GM12892 (cell line): ENCODE measurements at places on chromosomes 1 and 21.

DNA sequence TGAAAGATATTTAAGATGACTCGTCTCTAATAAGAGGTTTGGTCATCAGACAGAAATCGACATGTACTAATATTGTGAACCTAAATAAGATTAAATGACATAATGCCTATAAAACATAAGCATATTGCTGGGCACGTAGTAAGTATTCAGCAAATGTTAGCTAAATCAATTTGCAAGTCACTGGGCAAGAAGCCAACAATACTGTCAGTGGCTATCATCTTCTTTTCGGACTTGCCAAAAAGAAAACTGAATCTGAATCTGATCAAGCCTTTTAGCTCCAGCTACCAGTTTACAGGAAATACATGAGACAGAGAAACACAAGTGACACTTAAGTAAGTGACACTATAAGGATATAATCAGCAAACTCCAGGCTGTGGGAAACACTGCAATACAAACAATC lies 46.0 kb downstream of the RPL5 start:
- DNase-seq, result no peak

DNA sequence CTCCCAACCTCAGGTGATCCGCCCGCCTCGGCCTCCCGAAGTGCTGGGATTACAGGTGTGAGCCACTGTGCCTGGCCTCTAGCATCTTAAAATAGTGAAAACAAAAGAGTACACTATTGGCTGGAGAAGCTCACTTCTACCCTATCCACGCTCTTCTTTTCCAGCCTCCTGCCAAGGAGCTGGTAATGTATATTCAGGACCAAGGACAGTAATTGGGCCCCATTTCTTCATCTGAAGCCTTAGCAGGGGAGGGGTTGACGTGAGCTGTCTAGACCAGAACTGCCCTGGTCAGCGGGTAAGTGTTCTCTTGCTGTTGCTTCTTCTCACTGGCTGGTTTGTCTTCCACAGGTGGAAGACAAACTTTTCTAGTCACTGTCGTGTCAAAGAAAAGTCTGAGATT lies 70.2 kb downstream of the DNM3 start:
- DNase-seq, result no peak

DNA sequence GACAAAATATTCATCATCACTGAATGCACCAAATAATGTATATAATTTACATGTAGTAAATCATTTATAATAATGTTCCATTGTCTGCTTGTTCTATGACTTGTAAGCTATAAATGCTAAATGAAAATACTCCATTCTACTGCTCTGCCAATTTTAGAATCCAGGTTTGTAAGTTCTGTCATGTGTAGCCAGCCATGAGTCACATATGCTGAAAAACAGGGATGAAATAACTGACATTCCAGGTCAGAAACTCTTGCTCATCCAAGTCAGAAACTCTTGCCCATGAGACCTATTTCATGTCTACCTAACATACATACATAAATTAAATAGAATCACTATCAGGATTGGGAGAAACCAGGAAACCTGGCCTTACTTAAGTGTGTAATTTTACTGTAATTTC lies 95.6 kb downstream of the ASH1L start:
- no peak for DNase-seq

DNA sequence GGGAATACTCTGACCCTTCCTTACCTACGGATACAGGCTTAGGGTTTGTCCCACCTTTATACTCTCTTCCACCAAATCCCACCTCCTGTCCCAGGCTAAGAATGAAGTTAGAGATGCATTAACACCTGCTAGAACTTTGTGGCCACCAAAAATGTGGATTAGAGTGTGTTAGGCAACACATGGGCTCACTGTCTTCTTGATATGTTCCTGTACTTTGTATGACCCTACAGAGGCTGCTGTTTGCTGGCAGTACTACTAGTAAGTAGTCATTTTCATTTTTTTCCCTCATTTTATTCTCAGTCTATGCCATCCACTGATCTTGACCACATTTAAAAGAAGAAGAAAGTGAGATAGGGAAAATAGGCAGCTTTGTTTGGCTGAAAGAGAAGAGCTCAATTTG lies 21.0 kb upstream of the TMEM39B start:
- no peak for DNase-seq

- DNase-seq, result no peak
Measured at GRCh38 chr1:18705811-18706210, 75.2 kb downstream of the PAX7 start.

- no peak for DNase-seq
Measured at GRCh38 chr1:77504986-77505385, 177.5 kb downstream of the ZZZ3 start.

DNA sequence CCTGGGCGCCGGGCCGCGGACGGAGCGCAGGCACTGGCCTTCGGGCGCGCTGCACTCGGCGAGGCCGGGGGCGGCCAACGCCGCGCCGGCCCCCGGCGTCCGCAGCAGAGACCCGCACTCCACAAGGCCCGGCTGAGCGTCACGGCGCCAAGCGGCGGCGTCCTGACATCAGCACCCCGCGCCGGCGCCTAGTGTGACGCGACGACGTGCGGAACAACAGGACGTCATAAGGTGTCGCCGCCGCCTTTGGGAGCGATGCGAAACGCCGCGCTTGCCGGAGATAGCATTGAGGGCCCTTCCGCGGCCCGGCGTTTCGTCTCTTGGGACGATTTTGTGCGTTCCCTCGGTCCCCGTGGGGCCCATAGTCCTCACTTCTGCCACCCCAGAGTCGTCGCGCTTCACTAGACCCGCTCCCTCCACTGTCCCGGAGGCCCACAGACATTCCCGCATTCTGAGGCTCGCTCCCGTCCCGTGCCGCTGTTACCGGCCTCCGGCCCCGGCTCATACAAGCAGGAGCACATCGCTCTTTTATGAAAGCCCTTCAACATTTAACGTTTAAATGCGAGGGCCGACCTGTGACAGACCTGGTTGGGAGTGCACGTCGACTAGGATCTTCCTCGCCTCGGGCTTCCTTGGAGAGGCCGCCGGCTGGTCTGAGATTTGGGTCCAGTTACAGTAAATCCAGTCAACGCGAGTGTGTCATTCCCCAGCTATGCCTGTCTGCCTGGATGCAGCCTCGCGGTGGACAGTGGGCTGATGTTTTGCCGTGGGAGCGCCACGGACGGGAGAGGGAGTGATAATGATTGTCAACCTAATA lies at the start of gene SSU72:
TSS of gene SSU72 (minus strand) at position 143 of the 817 bp plus-strand sequence. CDS start 306 bp downstream, outside the sequence.
- DNase-seq, result peak; percentile 93

DNA sequence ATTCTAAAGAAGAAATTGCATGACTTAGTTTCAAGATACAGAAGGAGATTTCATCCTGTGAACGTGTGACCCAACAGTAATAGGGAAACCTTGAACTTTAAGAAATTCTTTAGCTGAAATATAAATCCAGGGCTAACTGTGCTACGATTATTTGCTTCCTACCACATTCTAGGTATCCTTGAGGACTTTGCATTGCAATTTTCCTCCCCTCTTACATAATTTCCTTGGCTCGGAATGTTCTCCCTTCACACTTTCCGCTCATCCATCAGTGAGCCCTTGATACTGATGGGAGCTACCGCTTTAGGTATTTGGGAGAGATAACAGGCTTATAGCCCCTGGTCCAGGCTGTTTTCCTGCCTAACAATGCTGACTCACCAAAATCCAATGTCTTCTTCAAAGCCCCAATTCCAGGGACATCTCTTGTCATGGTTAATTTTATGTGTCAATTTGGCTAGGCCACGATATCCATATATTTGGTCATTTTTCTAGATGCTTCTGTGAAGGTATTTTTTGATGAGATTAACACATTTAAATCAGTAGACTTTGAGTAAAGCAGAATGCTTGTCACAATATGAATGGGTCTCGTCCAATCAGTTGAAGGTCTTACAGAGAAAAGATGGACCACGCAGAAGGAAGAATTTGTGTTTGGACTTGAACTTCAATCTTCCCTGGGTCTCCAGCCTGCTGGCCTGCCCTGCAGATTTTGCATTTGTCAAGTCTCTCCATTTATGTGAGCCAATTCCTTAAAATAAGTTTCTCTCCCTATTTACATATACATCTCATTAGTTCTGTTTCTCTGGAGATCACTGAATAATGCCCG lies 121.2 kb downstream of the PTPN14 start:
- DNase-seq, result no peak

DNA sequence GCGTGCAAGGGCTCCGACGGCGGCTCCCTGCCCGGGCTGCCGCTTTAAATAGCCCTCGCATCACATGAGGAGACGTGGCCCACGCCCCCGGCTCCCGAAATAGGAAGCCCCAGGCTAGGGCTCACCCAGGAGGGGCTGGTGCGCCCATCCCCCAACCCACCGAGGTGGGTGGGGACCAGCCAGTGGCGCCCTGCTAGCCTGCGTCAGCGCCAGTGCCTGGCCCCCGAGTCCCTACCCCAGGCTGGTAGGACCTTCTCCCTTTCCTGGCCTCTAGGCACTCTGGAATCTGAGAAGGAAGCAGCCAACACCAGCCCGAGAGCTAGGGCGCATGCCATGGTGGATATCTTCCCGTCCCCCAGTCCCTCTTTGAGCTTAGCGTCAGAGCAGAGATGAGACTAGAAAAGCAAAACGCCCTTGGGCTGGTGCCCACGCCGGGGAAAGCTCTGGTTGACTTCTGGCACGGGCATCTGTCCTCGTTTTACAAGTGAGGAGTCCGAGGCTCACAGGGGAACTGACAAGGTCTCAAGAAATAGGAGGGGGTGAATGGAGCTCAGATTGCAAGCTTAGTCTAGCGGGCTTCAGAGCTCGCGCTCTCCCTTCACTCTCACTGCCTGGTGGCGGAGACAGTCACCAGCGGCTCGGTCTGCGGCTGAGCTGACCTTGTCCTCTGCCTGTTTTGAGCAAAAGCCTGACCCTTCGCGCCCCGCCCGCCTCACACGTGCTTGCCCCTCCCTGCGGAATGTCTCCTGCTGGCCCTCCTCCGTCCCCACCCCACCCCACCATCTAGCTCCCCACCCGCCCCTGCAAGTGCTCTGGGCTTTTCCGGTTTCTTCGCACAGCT lies at the start of gene FABP3:
TSS of gene FABP3 (minus strand) at position 21 of the 841 bp plus-strand sequence. CDS start 62 bp downstream, outside the sequence.
- peak; percentile 39 for DNase-seq
